ENCODE measurements at places on chromosomes 4 and X.

DNA sequence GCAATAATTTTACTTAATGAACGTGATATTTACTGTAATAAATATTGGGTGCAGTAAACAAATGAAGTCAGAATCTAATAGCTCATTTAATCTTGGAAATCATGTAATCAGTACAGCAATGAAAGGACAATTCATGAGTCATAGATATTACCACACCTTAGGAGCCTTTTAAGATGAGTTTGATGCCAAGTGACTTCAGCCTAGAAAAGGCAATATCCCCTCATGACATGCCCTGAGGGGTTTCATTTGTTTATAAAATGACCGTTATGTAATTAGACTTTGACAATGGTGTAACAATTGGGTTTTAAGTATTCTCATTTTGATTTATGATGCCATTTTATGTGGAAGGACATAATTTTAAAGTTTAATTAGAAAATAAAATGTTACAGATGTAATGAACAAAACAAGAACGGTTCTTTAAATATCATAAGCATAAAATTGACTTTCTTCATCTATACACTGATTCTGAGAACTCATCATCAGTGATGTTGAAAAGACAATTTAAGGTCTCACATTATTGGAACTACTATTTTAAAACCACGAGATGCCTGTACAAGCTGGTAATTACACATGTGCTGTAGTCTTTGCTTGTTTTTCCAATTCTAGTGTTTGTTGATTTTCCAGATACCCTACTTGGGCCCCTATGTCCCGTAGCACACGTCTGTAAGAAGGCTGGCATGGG lies 5.0 kb downstream of the FGF2 start:
- no peak for DNase-seq

GRCh38 chrX:123809854-123810375 lies 49.9 kb upstream of the XIAP start:
- DNase-seq = no peak

GRCh38 chrX:11509786-11510185 lies 155.9 kb downstream of the ARHGAP6 start:
- DNase-seq = no peak

GRCh38 chrX:68438575-68438974 lies 5.3 kb upstream of the OPHN1 start:
- no peak for DNase-seq

- DNase-seq = no peak
Observed at GRCh38 chr4:86388252-86388651, 28.4 kb upstream of the MAPK10 start.

DNA sequence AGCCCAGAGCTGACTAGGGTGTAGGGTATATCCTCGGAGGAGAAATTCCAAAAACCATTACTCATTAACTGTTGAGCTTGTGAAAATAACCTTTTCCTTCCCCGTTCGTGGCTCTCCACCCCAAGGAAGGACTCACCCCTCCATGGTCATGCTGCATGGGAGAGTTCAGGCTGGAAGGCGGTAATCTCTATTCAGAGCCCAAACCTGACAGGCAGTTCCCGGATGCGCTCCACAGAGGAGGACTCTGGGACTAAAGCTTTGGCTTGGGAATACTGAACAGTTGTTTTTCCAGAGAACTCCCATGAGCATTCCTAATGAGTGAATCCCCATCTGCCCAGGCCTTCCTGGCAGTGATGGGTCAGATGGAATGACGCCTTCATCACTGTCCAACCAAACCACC lies 125.4 kb downstream of the BCOR start:
- no peak for DNase-seq

GRCh38 chr4:69147334-69147733 lies 51.1 kb downstream of the UGT2B7 start:
- no peak for DNase-seq

- peak; percentile 47 for DNase-seq
Observed at GRCh38 chr4:144355811-144356757, 215.6 kb upstream of the GYPA start.

DNA sequence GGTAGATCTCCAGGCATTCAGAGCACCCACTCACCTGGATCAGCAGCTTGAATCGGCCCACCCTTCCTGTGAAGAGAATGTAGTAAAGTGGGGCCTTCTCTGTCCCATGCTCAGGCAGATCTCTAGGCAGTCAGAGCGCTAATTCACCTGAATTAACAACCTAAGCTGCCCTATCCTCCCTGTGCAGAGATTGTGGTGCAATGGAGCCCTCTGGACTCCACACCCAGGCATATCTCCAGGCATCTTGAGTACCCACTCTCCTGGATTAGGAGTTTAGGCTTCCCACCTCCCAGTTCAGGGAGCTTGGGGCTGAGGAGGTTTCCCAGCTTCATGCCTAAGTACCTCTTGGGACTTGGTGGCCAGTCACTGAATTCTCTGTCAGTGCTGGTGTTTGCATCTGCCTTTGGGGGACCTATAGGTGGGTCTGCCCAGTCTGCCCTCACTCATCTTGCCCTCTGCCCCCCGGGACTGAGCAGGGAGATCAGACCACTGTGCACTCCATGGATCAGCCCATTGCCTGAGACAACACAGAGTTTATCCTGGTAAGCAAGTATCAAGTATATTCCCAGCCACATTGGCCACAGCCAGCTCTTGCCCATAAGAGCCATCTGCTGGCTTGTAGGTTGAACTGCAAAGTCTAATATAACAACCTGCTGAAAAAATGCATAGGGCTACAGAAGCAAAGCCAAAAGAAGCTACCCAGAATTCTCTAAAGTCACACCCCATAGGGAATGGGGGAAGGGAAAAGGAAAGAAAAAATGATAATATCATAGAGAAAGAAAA lies 372.9 kb downstream of the KLHL13 start:
- peak; percentile 13 for DNase-seq
